Panc1 (cell line): ENCODE measurements at places on chromosomes 16 and 17. TPM values are rescaled to one million over a fixed set of nuclear protein-coding genes. Genes with fewer than 3 reads are reported as not detected.

DNA sequence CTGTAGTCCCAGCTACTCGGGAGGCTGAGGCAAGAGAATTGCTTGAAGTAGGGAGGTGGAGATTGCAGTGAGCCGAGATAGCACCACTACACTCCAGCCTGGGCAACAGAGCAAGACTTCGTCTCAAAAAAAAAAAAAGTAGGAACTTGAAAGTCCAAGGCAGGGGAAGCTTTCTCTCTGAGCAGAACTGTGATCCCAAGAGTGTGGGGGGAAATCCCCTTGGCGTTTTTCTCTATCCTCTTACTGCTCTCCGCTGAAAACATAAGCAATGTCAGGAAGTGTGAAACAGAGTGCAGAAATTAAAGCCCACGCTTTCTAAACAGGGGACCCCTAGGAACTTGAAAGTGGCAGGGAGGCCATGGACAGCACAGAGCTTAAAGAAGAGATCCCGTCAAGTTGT, 9.8 kb upstream of the CMTM3 start:
- DNase-seq = no peak

DNA sequence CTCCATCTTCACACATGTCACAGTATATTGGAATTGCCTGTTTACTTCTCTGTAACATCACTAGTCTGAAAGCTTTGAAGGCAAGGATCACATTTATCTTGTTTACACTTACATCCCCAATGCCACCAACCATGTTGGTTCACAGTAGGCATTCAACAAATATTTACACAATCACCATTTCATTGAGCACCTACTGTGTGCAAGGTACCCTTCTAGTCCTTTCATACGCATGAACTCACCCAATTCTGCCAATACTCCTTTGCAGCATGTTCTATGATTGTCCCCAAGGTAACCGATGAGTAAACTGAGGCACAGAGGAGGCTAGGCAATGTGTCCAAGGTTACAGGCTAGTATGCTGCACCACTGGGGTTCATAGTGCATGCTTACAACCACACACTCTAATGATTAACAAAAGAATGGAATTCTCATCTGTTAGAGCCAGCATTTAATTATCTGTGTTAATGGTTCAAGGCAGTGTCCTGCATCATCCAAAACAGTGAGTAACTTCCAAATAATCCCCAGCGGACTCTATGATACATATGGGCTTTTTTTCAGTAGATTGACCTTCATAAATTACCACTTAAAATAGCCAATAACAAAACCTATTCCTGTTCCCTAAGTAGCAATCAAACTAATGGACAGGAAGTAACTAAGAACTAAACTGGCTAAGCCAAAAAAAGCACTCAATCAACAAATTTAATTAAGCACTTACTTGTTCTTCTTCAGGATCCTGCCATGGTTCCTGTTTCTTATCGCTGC, 364.5 kb upstream of the XYLT1 start:
- DNase-seq = no peak

DNA sequence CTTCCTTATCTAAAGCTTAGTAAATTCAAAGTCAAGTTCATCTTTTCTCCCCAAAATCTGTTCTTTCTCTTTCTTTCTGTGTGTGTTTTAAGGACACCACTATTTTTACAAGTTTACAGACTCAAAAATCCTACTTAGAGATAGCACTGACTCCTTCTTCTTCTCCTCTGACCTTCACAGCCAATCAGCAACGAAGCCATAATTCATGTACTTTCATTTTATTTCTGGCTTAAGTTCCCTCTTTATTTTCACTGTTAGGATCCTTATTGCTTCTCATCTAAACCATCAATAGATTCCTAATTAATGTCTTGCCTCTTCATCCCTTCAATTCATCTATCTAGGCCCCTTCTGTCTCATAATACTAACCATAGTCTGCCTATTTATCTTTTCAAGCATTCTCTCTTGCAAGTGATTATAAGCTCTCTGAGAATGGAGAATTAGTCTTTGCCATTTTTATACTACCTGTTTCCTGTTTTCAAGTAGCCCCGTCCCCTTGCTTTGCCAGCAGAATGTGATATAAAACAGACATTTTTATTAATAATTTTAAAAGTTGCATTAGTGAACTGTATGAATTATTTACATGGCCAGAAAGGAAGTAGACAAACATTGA, 27.0 kb downstream of the CDC27 start:
- DNase-seq = no peak

- DNase-seq = no peak
Observed at GRCh38 chr16:31005350-31006085, 4.9 kb downstream of the STX1B start.

The LITAFD gene
- total RNA-seq = not detected
